Temporal lobe (tissue), 4 donors: ENCODE measurements at places on chromosomes 3 and 15. TPM values are rescaled to one million over a fixed set of nuclear protein-coding genes. Genes with fewer than 3 reads are reported as not detected.

The SLC51B gene
- total RNA-seq, result not detected

The PYDC2 gene
- not detected for total RNA-seq

The THRB gene
- 54.1 TPM for total RNA-seq

The ITIH4 gene
- total RNA-seq, result 2.2 TPM

The SLC2A2 gene
- total RNA-seq, result not detected

The PLCH1 gene
- 12.0 TPM for total RNA-seq

The REC114 gene
- total RNA-seq, result not detected

The ADIPOQ gene
- not detected for total RNA-seq

The KBTBD8 gene
- total RNA-seq, result 9.8 TPM

The PTX3 gene
- total RNA-seq, result 14.0 TPM

The BRPF1 gene
- total RNA-seq, result 13.5 TPM

The CCR9 gene
- not detected for total RNA-seq

The MEIS2 gene
- total RNA-seq, result 242 TPM

The OSTN gene
- 6.9 TPM for total RNA-seq
